ENCODE measurements at places on chromosomes 16 and 17. TPM values are rescaled to one million over a fixed set of nuclear protein-coding genes. Genes with fewer than 3 reads are reported as not detected.

Gene NPIPB5
- polyA plus RNA-seq: 46.0 TPM

Gene OTOA
- 0.05 TPM for polyA plus RNA-seq

Gene TP53
- polyA plus RNA-seq: 31.8 TPM

Gene PMFBP1
- 0.84 TPM for polyA plus RNA-seq

Gene CMTM2
- polyA plus RNA-seq: not detected

Gene TNFRSF13B
- 0.10 TPM for polyA plus RNA-seq

Gene FAM171A2
- 0.84 TPM for polyA plus RNA-seq

Gene TOM1L2
- polyA plus RNA-seq: 58.7 TPM

Gene AOC3
- 319 TPM for polyA plus RNA-seq

Gene CHST5
- 0.09 TPM for polyA plus RNA-seq

Gene BCAR1
- polyA plus RNA-seq: 40.4 TPM

Gene ADGRG3
- polyA plus RNA-seq: 1.5 TPM

Gene EFNB3
- 0.86 TPM for polyA plus RNA-seq

Gene XPO6
- 55.0 TPM for polyA plus RNA-seq

Gene KRTAP9-4
- polyA plus RNA-seq: not detected

Gene DLX4
- polyA plus RNA-seq: 0.20 TPM

Gene UBFD1
- 18.0 TPM for polyA plus RNA-seq

Gene DNAI2
- polyA plus RNA-seq: 0.05 TPM

Gene TP53TG3C
- polyA plus RNA-seq: not detected

Gene RPTOR
- 54.1 TPM for polyA plus RNA-seq

Gene ETV4
- 1.2 TPM for polyA plus RNA-seq

Gene APPBP2
- polyA plus RNA-seq: 17.1 TPM

Gene TP53TG3B
- not detected for polyA plus RNA-seq

Gene ODF4
- polyA plus RNA-seq: not detected

Gene ASPA
- polyA plus RNA-seq: 2.8 TPM

Gene CDYL2
- 2.9 TPM for polyA plus RNA-seq

Gene AGRP
- not detected for polyA plus RNA-seq

Gene RAB11FIP4
- polyA plus RNA-seq: 1.5 TPM

Gene KIF2B
- polyA plus RNA-seq: not detected

Gene SERPINF2
- 21.3 TPM for polyA plus RNA-seq

Gene IRX6
- polyA plus RNA-seq: 0.06 TPM

Gene SEPTIN12
- polyA plus RNA-seq: not detected

Gene DOC2B
- polyA plus RNA-seq: 13.2 TPM

Gene DHRS7C
- 0.16 TPM for polyA plus RNA-seq

Gene MARCHF10
- polyA plus RNA-seq: 0.08 TPM

Gene DNAAF1
- polyA plus RNA-seq: 0.85 TPM

Gene MAP3K14
- polyA plus RNA-seq: 15.6 TPM

Gene OR1E1
- polyA plus RNA-seq: not detected

Gene OR4D1
- not detected for polyA plus RNA-seq

Gene C17orf78
- polyA plus RNA-seq: not detected

Gene RAB26
- polyA plus RNA-seq: 0.63 TPM

Gene MT1M
- polyA plus RNA-seq: 182 TPM

Gene KRTAP16-1
- not detected for polyA plus RNA-seq

Gene CNTROB
- polyA plus RNA-seq: 24.7 TPM

Gene SMURF2
- polyA plus RNA-seq: 11.2 TPM

All from urinary bladder (tissue), 4 donors.